ENCODE measurements at places on chromosomes 1 and 21.

DNA sequence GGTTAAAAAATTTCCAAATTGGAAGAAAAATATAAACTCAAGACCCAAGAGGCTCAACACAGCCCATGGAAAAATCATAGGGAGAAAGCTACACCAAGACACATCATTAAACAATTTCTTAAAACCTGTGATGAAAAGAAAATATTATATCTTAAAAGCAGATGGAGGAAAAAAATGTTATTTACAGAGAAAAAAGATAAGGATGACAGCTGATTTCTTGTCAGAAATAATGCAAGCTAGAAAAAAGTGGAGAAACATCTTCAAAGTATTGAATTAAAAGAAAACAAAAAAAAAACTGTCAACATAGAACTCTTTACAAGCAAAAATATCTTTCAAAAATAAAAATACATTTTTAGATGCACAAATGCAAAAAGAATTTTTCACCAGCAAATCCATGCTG, 930.5 kb downstream of the ADGRL2 start:
- no peak for DNase-seq

DNA sequence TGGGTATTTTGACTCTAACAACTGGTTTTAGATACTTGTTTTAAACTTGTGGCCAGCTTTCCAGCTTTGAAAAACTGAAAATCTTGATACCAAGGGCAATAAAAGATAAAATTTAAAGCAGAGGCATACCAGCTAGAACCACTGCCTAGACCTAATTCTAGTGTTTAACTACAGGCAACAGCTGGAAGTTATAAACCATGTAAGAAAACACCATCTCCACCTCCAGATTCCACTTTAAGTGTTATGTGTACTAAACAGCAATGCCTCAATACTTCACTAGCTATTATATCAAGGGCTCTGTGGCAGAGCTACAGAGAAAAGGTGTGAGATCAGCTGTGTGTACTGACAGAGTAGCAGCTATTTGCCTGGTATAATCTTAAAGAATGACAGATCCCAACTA, 69.5 kb downstream of the LPAR3 start:
- DNase-seq, result no peak

GRCh38 chr1:2089051-2089450, 38.8 kb downstream of the PRKCZ start:
- DNase-seq, result no peak

- no peak for DNase-seq
These were observed 804.6 kb upstream of the ADGRL4 start for GRCh38 chr1:79811173-79811572.

- no peak for DNase-seq
These were observed 91.2 kb downstream of the UBIAD1 start for GRCh38 chr1:11364170-11364569.

DNA sequence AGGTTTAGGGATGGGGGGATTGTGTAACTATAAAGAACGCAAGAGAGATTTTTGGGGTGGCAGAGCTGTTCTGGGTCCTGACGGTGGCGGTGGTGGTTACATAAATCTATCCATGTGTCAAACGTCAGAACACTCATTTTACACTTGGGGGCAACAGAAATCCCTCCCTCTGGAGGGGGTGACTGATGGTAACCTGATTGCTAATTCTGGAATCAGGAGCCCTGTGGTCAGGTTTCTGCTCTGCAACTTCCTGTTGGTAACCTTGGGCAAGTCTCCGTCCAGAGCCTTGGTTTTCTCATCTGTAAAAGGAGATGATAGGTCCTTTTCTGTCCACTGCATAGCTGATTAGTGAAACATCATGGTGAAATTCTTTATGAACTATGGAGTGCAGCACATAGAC, 40.9 kb downstream of the ALPL start:
- no peak for DNase-seq

- DNase-seq, result no peak
These were observed 838 bp downstream of the OR2C3 start for GRCh38 chr1:247535402-247535801.

GRCh38 chr1:183633676-183634343, 1.8 kb downstream of the ARPC5 start:
- DNase-seq, result peak; percentile 74

- DNase-seq, result peak; percentile 85
These were observed 343.0 kb downstream of the NUF2 start for GRCh38 chr1:163664671-163665335.

DNA sequence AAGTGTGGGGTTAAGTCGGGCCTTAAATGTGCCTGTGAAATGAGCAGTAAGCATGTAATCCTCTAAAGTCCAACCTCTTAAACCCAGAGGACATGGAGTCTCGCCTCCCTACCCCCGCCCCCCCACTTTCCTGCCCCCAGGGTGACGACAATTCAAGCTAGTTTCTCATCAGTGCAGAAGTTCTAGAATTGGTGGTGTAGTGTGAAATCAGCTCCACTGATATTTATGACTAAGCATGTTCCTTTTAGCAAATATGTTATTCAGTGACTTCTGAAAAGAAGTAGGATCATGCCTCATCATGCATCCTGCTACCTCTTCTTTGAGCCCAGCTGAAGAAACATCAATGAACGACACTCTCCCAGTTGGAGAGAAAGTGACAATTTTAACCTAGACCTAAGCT, 2.6 kb upstream of the ABCB10 start:
- DNase-seq, result no peak

GRCh38 chr1:7046314-7046713, 261.1 kb downstream of the CAMTA1 start:
- DNase-seq, result peak; percentile 83

DNA sequence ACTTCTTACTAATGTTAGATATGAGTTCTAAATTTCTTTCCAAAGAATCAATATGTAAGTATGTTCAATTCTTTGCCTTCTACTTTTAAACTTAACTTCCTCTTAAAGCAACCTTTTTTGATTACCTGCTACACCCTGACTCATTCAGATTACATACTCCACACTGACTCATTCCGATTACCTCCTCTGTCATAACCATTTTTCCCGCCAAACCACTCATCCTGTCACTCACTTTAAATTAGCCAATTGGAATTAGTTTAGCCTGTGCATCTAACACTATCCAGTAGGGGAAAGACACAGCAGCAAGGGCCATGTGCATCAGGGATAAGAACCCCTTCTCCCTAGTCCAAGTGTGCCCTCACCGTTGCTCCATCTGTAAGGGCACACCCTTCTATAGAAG, 815.5 kb downstream of the BRINP3 start:
- DNase-seq, result no peak

DNA sequence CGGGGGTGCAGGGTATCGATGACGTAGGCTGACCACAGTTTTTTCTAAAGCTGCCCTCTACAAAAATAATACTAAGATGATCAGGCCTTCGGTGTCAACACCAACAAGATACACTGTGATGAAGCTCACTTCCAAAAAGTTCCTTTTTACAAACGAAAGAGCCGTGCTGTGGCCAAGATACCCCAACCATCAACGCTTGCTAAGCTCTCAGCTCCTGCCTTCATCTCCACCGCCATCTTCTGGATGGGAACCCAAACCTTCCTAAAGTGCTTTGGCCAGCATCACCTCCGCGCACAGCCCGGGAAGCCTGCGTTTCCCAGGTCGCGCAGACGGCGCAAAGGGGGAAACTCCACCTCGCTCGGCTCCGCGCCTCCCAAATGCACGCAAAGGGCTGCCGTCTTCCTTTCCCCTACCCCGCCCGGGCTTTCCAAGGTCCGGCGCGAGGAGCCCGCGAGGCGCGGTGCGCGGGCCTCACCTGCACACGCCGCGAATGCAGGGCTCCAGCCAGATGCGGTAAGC, 541 bp downstream of the USP48 start:
- DNase-seq, result peak; percentile 69

- no peak for DNase-seq
These were observed 36.3 kb downstream of the ERICH3 start for GRCh38 chr1:74637296-74637695.

- DNase-seq, result peak; percentile 16
These were observed 552.9 kb upstream of the CAMK1G start for GRCh38 chr1:209030454-209031167.
